Stimulated activated CD4-positive, alpha-beta T cell treated with anti-CD3 and anti-CD28 coated beads, Interleukin-1b, Interleukin-23, amount 100 ng/mL, for 48 hours (primary cell): ENCODE measurements at places on chromosomes 12 and 14.

GRCh38 chr12:80818878-80819277 lies 102.2 kb downstream of the MYF5 start:
- no peak for DNase-seq

DNA sequence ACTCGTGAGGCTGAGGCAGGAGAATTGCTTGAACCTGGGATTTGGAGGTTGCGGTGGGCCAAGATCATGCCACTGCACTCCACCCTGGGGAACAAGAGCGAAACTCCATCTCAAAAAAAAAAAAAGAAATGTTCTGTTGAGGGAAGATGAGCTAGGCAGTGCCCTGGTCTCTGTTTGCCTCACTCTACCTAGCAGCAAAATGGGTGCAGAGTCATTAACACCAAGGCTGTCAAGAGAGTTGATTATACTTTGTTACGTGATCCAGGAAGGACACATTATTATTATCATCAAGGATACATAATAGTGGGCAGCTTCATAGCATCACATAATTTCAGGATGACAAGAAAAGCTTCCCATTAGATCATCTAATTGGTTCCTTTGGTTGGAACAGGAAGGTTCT lies 84.3 kb upstream of the MAP1LC3B2 start:
- DNase-seq = no peak

GRCh38 chr12:47082796-47083621 lies 3.2 kb upstream of the AMIGO2 start:
- no peak for DNase-seq

GRCh38 chr14:64062381-64063115 lies 209.7 kb downstream of the SYNE2 start:
- DNase-seq = no peak

GRCh38 chr14:23640524-23641141 lies 4.5 kb downstream of the DHRS2 start:
- DNase-seq = no peak

- DNase-seq = no peak
Observed at GRCh38 chr12:24441458-24441857, 492.0 kb upstream of the SOX5 start.

- DNase-seq = no peak
Observed at GRCh38 chr12:42660968-42661937, 71.7 kb upstream of the PRICKLE1 start.

DNA sequence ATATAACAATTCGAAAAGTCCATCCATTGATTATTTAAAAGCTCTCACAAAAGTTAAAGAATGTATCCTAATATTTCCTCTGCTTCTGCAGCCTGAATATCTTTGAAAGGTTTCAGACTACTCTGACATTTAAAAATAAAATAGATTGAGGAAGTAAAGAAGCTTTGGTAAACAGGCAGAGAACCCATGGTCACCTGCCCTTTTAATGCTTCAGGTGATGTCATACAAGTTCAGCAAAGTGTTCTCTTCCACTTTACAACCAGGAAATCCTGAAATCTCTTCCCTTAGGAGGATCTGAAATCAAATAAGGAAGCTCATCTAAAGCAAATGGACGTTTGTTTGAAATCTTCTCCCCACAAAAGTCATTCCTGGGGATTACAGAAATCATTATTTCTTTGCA lies 322.4 kb downstream of the PDZRN4 start:
- DNase-seq = no peak

DNA sequence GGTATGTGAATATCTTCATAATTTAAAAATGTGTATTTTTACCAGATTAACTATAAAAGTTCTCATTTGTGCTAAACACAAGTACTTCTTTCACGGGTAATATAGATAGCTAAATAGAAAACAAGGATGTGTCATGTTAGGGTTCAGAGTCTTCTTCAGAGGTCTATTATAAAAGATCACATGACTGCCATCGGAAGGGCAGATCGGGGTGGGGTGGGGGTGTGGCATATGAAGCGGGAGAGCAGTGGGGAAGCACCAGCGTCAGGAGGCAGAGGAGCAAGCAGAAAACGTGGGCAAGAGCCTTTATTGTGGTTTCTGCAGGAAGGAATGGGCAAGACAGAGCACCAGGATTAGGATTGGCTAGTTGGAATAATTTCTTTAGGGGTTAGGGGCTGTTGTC lies 63.7 kb upstream of the DNM1L start:
- DNase-seq = no peak

DNA sequence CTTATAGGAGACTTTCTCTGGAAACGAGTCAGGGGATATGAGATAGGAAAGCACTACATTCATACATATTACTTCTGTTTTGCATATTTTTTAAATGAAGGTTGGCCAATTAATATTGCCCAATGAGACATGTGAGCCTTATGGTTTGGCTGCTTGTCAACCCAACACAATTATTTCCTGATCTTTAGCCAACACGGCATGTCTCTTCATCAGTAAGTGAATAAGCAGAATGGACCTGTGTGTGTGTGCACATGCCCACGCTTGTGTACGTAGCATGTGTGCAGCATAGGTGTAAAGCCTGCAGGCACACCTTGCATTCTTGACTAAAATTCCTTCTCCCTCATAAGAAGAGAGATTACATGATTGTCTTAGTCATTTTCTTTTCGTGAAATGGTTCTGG lies 88.3 kb downstream of the STON2 start:
- no peak for DNase-seq

GRCh38 chr12:68451261-68452077 lies 119.3 kb upstream of the MDM1 start:
- peak; percentile 49 for DNase-seq

GRCh38 chr12:120413901-120414695 lies 23.8 kb upstream of the COX6A1 start:
- no peak for DNase-seq

DNA sequence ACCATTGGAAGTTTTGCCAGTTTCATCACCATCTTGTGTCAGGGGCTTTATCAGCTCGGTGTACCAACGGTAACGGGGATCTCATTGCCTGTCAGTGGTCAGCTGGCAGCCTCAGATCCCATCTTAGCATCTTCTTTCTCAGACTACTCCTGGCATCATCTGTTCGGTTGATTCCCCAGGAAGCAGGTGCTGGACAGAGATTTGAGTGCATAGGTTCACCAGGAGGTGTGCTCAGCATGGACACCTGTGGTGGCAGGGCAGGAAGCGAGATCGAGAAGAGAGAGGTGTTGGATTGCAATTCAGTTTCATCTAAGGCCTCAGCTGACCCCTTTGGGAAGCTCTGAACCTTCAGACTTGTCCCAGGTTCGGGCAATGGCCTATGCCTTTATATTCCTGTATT lies 76.0 kb downstream of the C12orf75 start:
- DNase-seq = no peak

DNA sequence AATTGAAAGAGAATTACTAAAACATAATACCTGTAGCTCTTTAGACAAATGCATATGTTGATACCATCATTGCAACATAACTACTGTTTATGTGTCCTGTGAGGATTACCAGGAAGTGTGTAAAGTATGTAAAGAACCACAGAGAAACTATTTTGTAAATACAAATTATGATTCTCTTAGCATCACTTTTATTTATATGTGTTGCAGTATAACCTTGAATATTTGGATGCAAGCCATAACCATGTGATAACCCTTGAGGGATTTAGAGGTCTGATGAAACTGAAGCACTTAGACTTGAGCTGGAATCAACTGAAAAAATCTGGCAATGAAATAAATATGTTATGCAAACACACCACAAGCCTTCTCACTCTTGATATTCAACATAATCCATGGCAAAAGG lies 77.5 kb downstream of the LRRC9 start:
- no peak for DNase-seq

DNA sequence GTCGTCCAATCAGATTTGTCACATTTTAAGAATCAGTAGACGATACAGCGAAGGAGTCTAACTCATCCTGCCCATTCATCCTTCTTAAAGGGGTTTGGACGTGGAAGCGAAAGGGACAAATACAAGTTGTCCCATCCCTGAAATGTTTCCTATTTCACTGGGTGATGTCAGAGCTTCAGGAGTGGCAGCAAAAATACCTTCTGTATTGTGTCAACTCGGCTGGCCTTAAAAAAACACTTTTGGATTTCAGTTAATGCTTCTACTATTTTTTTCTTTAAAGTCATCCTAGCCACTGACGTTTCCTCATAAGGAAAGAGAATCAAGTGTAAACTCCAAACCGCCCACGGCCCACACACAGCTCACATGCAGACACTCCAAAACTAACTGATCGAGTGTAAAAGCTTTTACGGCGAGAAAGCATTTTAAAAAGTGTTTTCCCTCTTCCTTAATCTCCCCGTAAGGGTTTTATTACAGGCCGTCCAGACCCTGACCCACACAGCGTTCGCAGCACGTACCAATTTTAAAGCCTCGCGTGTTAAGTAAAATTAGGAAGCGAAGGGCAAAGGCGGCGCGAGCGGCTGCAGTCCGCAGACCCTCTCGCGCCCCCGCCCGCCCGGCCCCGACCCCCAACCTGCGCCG lies 593 bp downstream of the CFL2 start:
- DNase-seq = no peak

- no peak for DNase-seq
Observed at GRCh38 chr12:851913-852312, 97.6 kb downstream of the RAD52 start.

- no peak for DNase-seq
Observed at GRCh38 chr14:23402296-23403138, 5.6 kb downstream of the MYH6 start.

DNA sequence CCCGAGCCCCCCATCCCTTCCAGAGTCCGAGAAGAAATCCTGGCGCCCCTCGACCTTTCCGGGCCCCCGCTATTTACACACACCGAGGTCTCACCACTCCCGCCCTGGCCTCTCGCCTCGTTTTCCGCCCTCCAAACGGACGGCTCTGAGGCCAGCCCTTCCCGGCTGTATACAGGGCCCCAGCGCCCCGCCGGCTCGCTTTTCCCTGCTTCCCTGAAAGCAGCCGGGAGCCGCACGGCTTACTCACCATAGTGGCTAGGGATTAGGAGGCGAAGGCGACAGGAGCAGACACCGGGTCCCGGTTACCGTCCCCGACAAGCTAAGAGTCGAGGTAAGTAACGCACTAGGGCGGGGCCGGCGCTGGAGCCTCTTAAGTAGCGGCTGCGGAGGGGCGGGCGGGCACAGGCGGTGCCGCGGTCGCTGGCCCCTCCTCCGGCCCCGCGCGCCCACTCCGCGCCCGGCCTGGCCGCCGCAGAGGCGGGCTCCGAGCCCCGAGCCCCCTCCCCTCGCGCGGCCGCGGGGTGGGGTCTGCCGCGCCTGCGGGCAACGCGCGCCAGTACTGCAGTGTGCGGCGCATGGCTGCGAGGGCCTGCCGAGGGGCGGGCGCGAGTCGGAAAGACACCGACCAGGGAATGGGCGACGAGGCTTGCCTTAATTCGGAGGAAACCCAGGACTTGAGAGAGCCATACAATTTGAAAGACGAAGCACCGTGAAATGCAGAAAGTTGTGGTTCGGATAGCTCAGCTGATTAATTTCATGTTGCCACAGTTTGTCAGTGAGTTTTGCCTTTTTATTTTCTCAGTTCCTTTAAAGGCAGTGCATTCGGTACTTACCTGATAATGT lies at the start of gene TUBA1B:
TUBA1B (minus strand) TSS at position 345 of the 843 bp plus-strand sequence; CDS start at position 250, 95 bp downstream.
- DNase-seq = peak; percentile 92

- DNase-seq = no peak
Observed at GRCh38 chr14:28676479-28676878, 90.1 kb upstream of the FOXG1 start.

- no peak for DNase-seq
Observed at GRCh38 chr14:81534510-81535074, 939 bp upstream of the SEL1L start.

DNA sequence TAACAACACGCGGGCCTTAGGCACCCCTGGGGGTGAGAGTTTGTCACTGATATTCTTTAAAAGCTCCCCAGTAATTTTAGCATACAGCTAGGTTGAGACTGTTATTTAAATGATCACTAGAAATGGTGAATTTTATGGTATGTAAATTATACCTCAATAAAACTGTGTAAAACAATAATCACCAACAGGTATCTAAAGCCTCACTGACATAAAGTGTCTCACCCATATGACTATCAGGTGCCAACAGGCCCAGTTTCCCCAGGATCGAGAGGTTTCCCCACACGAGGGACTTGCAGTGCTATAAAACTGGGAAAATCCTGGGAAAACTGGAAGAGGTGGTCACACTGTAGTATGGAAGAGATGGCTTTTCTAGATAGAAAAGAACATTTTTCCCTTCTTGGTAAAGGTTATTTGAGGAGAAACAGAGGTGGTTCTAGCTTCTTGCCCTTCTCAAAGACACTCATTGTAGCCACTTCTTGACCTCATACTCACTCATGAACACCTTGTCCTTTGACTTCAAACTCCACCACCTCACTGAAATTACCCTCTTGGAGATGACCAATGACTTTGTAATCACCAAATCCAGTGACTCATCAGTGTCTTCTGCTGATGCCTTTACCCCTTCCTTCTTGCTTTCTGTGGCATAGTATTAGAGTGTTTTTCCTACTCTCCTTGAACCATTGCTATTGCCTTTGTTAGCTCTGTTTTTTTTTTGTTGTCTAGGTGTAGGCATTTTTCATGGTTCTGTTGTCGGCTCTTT lies 24.8 kb upstream of the NUBPL start:
- no peak for DNase-seq

DNA sequence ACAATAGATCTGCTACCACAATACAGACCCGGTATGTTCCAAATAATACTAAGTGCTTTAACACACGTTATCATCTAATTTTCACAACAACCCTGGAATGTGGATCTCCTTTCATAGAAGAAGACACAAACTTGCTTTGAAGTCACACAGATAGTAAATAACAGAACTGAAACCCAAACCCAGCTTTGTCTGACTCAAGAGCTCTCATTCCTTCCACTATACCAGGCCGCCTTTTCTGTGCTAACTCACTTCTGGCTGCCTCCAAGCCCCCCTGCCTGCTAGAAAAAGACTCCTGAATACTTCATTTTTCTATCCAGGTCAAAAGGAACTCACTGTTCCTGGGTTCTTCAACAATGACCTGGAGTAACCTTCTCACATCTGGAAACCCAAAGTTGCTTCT lies 37.8 kb downstream of the PRPF40B start:
- peak; percentile 40 for DNase-seq

DNA sequence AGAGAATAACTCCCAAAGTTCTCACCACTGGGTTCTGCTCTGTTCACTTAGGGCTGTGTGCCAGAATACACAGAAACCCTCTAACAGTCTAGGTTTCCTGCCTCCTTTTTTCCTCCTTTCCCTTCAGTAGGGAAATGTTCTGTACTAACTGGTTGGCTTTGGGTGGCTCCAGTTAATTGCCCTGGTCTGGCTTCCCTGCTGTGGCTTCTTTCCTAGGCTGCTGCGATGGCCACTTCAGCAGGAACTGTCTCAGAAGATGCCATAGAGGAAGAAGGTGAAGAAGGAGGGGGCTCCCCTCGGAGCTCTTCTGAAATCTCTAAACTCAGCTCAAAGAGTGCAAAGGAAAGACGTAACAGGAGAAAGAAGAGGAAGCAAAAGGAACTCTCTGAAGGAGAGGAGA lies 115.2 kb downstream of the SCN8A start:
- DNase-seq = no peak

- DNase-seq = no peak
Observed at GRCh38 chr12:45204757-45205156, 11.1 kb upstream of the ANO6 start.

DNA sequence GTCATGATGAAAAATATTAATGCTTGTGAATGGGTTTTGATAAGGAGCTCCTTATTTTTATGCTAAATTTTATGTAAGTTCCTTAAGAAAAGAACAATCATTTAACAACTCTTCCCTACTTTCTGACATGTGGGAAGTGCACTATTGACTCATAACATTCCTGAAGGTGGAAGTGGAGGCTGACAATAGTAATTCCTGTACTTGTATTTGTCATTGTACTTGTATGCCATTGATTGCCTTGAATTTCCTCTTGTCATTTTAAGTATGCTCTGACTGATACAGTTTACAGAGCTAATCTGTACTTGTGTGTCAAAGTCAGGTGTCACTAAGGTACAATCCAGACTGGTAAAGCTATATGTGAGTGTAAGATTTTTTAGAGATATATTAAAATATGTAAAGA lies 440.0 kb downstream of the SLC16A7 start:
- DNase-seq = no peak
